ENCODE measurements at places on chromosomes 5 and 9.

DNA sequence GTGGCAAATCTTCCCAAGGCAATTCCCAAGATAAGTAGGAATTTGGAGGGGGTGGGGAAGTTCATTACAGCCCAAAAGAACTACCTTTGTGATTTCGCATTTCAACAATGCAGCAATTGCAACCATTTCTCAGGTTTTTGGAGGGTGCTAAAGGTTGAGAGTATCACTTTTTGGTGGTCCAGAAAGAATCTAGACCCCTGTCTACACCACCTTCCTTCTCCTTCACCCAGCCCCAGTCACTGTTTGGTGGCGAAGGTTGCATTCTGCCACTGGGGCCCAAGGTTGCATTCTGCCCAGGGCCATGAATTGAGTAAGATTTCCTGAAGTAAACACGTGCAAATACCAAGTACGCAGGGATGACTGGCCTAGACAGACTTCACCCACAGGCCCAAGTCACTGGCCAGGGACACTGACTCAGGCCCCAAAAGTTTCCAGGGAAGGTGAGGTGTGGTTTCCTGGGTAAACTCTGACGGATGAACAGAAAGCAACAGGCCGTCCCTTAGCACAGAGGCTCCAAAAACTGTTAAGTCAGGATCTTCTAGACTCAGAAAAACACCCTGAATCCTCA, 5.7 kb downstream of the PDE6A start:
- DNase-seq: no peak

GRCh38 chr9:4344946-4345345, 45.1 kb upstream of the GLIS3 start:
- no peak for DNase-seq

DNA sequence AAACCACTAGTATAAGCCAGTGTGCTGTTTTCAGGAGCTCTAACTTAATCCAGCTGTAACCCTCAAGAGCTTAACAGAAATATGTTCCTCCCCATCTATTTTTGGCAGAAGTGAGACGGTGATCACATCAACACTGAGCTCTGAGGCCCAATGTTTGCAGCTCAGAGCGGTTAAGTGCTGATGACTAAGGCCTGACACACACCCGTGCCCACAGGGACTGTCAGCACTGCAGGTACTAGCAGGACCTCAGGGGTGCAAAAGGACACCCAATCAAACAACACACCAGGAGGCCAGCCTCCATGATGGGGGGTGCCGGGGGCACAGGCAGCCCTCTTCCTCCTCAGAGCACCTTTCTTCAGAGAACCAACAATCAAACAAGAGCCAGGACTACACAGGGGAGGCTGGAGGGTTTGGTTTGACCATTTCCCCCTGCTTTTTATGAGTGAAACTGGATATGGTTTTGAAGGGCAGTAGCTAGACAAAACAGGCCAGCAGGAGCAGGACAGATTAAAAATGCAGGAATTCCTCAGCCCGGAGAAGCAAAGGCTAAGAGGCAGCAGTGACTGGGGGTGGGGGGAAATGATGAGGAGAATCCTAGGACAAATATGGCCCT, 61.3 kb downstream of the RAPGEF1 start:
- no peak for DNase-seq

DNA sequence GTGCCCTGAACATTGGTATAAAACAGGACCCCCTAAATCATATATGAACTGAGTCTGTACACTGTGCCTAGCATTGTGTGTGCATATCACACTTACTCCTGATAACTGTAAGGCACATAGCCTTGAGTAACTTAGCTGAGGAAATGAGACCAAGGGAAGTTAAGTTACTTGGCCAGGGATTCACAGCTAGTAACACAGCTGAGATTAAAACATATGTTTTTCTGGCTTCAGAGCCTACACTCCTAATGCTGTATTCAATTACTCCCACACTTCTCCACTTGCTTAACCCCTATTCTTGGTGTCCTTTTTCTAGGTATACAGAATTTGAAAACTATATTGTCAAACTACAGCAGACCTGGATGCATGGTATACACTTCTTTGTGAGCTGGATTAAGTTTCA, 12.8 kb downstream of the GHR start:
- no peak for DNase-seq

GRCh38 chr5:22968386-22968785, 115.2 kb upstream of the CDH12 start:
- DNase-seq: no peak

DNA sequence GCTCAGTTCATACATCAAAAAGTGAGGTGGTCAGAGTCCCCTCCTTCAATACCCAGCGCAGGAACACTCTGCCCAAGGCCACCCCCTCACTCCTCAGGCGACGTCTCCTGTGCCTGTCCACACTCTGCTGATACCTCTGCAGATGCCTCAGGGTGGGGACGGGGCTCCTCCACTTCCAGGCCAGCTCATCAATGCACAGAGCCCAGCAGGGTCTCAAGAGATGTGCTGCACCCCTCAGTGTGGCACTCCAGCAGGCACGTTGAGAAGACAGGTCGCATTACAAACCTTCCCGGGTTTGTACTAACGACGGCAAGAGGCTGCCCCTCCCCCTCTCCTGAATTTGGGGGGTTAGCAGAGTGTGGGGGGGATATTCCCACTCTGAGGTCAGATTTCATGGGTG, 128.5 kb downstream of the ZNF354C start:
- DNase-seq: no peak

DNA sequence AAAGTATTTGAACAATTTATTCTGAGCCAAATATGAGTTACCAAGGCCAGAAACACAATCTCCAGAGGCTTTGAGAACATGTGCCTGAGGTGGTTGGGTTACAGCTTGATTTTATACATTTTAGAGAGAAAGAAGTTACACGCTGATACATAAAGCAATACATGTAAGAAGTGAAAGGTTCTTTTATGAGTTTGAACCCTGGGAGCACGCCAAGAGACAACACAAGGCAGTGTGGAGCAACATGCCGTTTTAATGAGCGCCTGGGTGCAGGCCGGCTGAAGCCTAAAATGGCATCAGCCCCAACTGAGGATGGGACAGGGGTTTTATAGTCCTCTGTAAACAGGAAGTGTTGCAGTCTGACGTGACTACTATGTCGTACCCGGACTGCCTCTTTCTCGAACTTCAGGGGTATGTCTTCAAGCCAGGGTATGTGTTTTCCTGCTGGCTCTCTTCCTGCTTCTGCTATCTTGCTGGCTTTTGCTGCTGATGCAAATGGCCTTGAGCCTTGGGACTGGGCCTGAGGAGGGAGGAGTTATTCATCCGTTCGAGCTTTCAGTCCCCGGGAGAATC, 193.7 kb downstream of the CYLC2 start:
- DNase-seq: no peak
